ENCODE measurements at places on chromosomes 3 and 15.

GRCh38 chr3:177287231-177287630 is 89.9 kb upstream of the TBL1XR1 start:
- no peak for DNase-seq

DNA sequence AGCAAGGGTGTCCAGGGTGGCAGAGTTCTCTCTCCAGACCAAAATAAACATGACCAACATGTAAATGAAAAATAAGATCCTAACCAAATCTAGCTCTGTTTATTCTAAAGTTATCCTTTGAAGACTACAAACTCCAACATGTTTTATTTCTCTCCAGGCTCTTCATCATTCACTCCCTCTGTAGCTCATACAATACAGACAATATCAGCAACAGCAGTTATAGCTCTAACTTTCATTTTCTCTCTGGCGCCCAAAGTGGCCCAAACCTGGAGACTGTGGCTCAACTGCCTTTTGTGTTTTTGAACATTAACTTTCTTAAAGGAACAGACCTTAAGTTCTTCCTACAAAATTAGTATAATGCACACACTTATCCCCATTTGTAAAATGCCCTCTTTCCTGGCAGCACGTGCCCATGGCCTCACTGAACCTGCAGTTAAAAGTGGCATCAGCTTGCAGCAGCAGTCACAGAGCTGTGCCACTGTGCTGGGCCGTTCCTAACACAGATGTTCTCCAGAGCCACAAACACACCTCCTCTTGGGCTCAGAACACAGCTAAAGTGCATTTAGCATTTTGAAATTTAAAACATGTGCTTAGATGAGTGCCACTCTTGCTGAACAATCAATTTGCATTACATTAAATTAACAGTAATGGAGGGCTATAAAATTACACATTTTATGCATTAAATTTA is 91.9 kb downstream of the RORA start:
- DNase-seq, result no peak

- no peak for DNase-seq
Observed at GRCh38 chr15:76337059-76337695, 604 bp downstream of the ISL2 start.

GRCh38 chr3:28868897-28869296 is 412.0 kb upstream of the RBMS3 start:
- no peak for DNase-seq

- DNase-seq, result no peak
Observed at GRCh38 chr3:11367143-11367693, 95.0 kb downstream of the ATG7 start.

GRCh38 chr15:75073197-75073596 is 49.8 kb downstream of the PPCDC start:
- DNase-seq, result no peak

GRCh38 chr3:107488942-107489341 is 33.8 kb upstream of the BBX start:
- DNase-seq, result no peak

GRCh38 chr15:25236861-25237155 is 202.0 kb downstream of the UBE3A start:
- no peak for DNase-seq

- no peak for DNase-seq
Observed at GRCh38 chr3:81452418-81452817, 309.0 kb downstream of the GBE1 start.

GRCh38 chr3:93988283-93988682 is 8.3 kb downstream of the ARL13B start:
- no peak for DNase-seq

- no peak for DNase-seq
Observed at GRCh38 chr3:167113035-167113830, 266.9 kb downstream of the ZBBX start.

- no peak for DNase-seq
Observed at GRCh38 chr3:16326724-16327349, 61.8 kb downstream of the OXNAD1 start.

- peak; percentile 90 for DNase-seq
Observed at GRCh38 chr3:49021813-49022687, at the start of gene NDUFAF3. Gene NDUFAF3, plus strand, starts transcription at chr3:49022121. Its CDS starts 24 bp downstream, at chr3:49022145.

DNA sequence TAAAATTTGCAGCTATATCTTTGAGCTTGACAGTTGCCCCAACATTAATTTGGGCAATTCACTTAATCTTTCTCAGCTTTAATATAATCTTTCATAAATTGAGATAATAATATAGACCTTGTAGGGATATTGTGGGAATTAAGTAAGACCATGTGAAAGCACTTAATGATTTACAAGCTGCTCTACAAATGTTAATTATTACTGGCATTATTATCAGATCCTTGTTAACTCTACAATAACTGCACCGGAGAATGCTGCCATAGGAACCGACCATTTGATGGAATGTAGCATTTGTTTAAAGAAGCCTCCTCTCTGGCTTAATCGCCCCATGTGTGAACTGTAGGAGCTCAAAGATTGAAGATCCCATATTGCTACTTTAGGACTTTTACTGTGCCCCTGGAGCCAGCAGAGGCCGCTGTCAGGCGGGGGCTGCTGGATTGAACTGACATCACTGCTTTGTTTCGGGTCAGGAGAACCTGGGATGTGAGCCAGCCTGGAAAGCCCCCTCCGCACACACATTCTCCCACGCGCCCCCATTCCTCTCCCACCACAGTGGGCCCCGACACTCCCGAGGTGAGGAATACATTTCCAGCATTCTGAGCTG is 154.2 kb upstream of the TNIK start:
- DNase-seq, result peak; percentile 30

- DNase-seq, result no peak
Observed at GRCh38 chr3:5332270-5332956, 144.9 kb downstream of the EDEM1 start.

GRCh38 chr3:39103791-39104552 is 3.5 kb downstream of the GORASP1 start:
- no peak for DNase-seq

DNA sequence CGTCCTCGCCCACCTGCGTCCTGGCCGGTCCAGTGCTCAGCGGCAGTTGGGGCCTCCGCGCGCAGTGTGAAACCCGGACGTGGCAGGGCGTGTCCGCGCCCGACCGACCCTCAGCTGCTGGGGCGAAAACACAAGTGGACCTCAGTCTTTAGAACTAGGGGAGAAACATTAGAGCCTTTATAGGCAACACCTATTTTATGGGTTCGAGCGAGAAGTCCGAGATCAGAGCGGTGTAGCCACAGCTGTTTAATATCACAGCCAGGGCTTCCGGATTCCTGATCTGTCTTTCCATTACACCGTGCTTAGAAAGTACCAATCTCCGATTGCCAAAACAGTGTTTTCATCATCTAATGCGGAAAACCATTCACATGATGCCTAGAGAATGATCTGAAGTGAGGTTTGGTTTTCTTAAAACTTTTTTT is 506 bp downstream of the RAD51 start:
- no peak for DNase-seq

- DNase-seq, result no peak
Observed at GRCh38 chr3:24261521-24261920, 233.1 kb downstream of the THRB start.

- peak; percentile 44 for DNase-seq
Observed at GRCh38 chr15:35713733-35714132, 167.8 kb upstream of the DPH6 start.

DNA sequence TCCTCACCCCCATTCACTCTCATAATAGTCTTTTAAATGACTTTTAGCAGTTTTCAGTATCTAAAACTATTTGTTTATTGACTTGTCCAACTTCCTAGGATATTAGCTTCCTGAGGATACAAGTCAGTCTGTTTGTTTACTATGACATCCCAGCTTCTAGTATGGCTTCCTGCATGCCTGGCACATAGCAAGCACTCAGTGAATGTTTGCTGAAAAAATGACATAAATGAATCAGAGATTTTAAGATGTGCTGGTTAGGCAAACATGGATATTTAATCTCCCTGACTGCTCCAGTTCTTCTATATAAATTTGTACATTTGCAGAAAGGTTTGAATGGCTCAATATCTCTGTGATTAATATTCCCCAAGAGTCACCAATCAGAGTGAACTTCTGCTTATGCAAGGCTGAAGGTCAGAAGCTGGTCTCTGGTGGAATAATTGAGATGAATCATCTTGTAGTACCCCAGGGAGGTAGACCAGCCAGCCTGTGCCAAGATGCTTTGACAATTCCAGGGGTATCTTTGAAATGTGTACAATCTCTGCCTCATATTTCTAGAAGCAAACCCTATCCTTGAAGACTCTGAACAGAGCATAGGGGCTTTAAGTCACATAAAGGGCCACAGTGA is 219.0 kb upstream of the LMCD1 start:
- DNase-seq, result no peak

GRCh38 chr3:133610031-133610430 is 36.5 kb downstream of the CDV3 start:
- DNase-seq, result no peak

DNA sequence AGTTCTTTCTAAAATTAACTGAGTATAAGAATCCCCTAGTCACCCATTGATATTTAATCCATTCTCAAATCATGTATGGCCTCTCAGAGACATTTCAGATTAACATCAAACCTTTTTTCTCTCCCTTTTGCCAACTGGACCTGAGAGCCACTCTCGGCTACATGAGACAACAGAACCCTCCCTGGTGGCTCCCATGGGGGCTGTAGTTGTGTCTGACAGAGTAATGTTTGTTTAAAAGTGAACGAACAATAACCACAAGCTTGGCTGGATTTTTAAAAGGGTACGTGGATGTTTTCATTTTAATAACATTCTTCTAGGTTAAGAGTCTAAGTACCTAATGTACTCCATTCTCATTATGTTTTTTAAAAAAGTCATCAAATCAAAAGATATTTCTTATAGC is 37.1 kb downstream of the P3H2 start:
- DNase-seq, result no peak

DNA sequence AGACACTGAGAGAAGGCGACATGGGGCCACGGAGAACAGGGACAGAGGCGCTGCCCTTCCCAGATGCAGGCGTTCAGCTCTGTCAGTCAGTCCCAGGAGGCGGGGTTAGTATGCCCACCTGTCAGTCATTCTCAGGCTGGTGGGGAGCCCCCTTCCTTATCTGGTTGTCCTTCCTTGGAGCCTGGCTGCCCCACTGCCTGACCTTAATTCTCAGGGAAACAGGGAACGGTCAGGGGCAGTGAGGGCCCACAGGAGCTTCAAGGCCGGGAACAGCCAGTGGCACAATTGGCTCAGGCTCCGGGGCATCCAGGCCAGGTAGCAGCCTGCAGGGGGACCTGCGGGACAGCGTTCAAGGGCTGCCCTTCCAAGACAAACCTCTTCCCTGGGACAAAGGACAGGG is 133.2 kb downstream of the CHSY1 start:
- no peak for DNase-seq

- DNase-seq, result no peak
Observed at GRCh38 chr3:148792516-148792915, 35.1 kb upstream of the CPB1 start.

DNA sequence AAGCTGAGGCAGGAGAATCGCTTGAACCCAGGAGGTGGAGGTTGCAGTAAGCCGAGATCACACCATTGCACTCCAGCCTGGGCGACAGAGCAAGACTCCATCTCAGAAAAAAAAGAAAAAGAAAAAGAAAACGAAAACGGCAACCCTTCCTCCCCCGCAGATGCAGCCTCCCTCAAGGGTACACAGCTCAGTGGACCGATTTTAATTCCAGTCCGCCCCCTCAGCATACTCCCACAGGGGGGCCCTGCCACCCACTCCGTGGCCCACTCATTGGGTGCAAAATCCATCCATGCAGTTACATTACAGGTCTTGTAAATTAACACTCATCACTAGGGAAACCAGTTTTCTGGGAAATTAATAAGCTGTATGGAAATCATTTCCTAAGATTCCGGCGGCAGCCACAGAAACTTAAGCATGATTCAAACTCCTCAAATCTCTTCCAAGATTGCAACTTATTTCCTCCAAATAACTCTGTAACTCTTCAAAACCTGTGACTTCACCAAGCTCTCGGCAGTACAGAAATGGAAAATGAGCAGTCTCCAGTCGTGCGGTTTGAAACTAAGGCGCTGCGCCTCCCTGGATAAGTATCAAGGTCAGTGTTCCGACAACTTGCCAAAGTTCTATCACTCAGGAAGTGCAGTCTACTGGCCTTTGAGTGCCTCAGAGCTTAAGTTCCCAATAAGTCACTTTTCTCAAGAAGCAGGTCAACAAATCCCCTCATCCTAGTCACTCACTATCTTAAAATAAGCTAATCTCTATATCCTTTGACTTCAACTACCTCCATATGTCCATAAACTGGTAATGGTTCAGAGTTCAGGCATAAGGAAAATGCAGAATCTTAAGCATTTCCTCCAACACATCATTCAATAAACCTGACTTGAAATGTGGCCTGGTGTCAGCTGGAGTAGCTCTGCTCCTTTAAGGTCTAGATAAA is 24.7 kb upstream of the KLHL6 start:
- DNase-seq, result no peak

GRCh38 chr15:92903966-92904721 is 4.0 kb downstream of the CHD2 start:
- DNase-seq, result peak; percentile 99

All from putamen (tissue), 1 donor.